Fibroblast of villous mesenchyme (primary cell): ENCODE measurements at places on chromosomes 7 and 10. TPM values are rescaled to one million over a fixed set of nuclear protein-coding genes. Genes with fewer than 3 reads are reported as not detected.

GRCh38 chr10:73167458-73167782 lies 388 bp downstream of the ECD start:
- no peak for DNase-seq

- no peak for DNase-seq
Measured at GRCh38 chr10:94038024-94038423, 44.3 kb downstream of the PLCE1 start.

GRCh38 chr7:26326211-26326610 lies 34.5 kb downstream of the SNX10 start:
- DNase-seq = no peak

GRCh38 chr7:106187613-106188350 lies 75.7 kb upstream of the SYPL1 start:
- no peak for DNase-seq

DNA sequence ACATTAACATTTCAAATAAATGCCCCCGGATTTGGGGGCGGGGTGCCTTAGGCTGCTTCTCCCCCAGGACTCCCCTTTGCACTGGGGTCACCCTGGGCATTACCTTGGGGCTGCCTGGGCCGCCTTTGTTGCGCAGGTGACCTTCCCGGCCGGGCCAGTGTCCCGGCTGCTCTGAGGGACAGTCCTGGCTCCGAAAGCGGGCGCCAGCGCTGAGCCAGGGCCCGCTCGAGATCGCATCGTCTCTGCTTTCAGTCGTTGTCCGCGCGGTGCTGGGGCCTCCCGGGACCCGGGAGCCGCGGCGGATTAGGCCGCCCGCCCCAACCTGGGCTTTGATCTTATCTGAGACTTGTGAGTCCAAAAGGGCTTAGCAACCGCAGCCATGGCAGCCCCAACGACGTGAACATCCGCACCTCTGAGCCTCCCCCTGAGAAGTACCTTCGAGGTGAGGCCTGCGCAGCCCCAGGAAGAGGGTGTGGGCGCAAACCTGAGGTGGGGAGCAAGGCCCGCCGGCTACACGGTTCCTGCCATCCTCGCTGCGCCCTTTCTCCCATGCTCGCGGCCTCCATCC lies 14.8 kb upstream of the WAPL start:
- no peak for DNase-seq

GRCh38 chr10:111344804-111345203 lies 268.0 kb downstream of the ADRA2A start:
- no peak for DNase-seq

DNA sequence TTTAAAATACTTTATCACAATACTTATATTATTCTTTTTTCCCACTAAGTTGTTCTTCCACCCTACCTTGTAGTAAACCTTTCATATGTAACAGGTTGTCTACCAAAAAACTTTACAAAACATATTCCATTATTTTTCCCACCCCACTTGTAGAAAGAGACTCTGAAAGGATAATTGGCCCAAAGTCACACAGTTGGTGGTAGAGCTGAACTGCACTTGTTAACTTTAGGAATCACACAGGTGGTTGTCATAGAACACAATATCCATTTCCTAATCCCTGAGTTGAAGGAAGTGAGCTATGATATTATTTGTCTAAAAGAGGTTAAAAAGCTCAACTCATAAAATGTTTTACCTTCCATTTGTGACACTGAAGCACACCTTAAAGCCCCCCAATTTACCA lies 188.8 kb upstream of the FOXP2 start:
- DNase-seq = no peak

The POLR2J gene
- total RNA-seq = 28.0 and 34.5 TPM in 2 replicates

The FBXO24 gene
- 0.32 and 0.43 TPM in 2 replicates for total RNA-seq

The GJD4 gene
- not detected in 2 replicates for total RNA-seq

The C10orf143 gene
- under 0.01 and 1.3 TPM in 2 replicates for total RNA-seq
